ENCODE measurements at places on chromosomes 2 and 18.

- no peaks in the 10 kb centered on the region for H3K27me3 ChIP-seq
- no peak for DNase-seq
- no peaks in the 10 kb centered on the region for H3K4me1 ChIP-seq
- H3K4me3 ChIP-seq: no peak overlapping the region
- H3K36me3 ChIP-seq: no peaks in the 10 kb centered on the region
Observed at GRCh38 chr2:17051538-17051937, 385.9 kb upstream of the CYRIA start.

GRCh38 chr2:189860161-189860560, 75.9 kb downstream of the PMS1 start:
- peaks cover 3% of the 10 kb centered on the region for H3K36me3 ChIP-seq
- H3K27ac ChIP-seq: no peak overlapping the region
- no peak overlapping the region for H3K4me3 ChIP-seq
- no peaks in the 10 kb centered on the region for H3K27me3 ChIP-seq

- H3K27me3 ChIP-seq: peaks cover 4% of the 10 kb centered on the region
- H3K27ac ChIP-seq: no peak overlapping the region
- no peak overlapping the region for H3K4me3 ChIP-seq
- H3K4me1 ChIP-seq: peaks cover under 1% of the 10 kb centered on the region
- DNase-seq: no peak
Observed at GRCh38 chr18:76691800-76692199, 130.6 kb upstream of the ZNF236 start.

DNA sequence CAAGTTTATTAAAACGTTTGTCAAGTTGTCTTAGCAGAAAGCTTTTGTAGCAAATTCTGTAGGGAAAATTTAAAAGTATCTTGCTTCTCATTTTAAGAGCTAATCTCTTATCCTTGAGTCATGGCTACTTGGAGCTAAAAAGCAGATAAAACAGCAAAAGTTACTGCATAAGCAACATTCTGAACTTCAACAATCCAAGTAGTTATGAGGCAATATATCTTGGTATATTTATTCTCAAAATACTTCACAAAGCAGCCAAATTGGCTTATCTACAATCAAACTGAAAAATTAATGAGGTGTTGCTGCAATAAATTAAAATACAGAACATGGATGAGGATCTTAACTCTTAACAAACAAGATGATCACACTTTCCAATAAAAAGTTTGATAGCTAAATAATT, 306.5 kb downstream of the PIEZO2 start:
- DNase-seq: no peak
- H3K27me3 ChIP-seq: no peaks in the 10 kb centered on the region
- H3K4me1 ChIP-seq: no peaks in the 10 kb centered on the region
- no peak overlapping the region for H3K27ac ChIP-seq
- no peak overlapping the region for H3K4me3 ChIP-seq

DNA sequence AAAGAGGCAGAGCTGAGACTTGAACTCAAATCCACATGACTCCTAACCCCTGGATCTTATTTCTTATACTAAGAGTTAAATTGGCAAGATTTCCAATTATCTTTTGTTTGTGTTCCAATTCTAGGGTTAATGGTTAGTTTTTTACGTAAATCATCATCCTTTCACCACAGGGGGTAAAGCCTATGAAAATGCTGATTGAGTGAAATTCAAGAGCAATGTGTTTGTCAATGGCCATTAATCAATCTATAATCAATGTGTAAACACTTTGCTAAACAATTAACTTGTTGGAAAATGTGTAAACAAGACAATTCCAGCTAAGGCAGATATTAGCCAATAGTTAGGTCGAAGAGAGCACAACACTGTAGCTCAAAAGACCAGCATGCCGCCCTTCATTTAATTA, 376.5 kb upstream of the ACVR2A start:
- no peak overlapping the region for H3K27ac ChIP-seq
- no peaks in the 10 kb centered on the region for H3K4me1 ChIP-seq

- peaks cover 9% of the 10 kb centered on the region for H3K4me1 ChIP-seq
- H3K27ac ChIP-seq: no peak overlapping the region
- no peak for DNase-seq
- no peaks in the 10 kb centered on the region for H3K36me3 ChIP-seq
- H3K4me3 ChIP-seq: no peak overlapping the region
Observed at GRCh38 chr2:144326825-144327224, 193.1 kb downstream of the ZEB2 start.

DNA sequence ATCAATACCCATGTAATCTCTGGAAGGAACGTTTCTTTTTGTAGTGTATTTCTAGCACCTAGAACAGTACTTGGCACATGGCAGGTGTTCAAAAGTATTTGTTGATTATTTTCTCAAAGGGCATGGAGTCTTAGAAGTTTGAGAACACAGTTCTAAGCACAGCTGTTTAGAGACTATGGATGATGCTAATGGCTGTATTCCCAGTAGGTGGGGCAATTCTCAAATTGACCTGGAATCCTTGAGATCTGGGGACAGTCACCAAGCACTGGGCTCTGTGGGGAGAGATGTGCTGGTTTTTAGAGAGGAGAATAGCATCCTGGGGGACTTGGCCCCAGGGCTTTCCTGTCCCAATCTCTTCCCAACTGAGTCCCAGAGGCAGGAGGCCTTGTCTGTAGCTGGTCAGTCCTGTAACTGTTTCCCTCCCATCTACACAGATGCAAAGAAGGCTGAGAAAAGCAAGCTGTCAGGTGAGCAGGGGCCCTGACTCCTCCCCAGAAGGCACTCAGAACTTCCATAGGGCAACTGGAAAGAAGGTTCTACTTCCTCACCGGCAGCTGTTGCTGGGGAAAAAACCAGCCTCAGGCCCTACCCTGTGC, 17.5 kb upstream of the IL36G start:
- no peaks in the 10 kb centered on the region for H3K27me3 ChIP-seq
- H3K4me1 ChIP-seq: no peaks in the 10 kb centered on the region
- DNase-seq: no peak
- H3K27ac ChIP-seq: no peak overlapping the region
- no peaks in the 10 kb centered on the region for H3K36me3 ChIP-seq
- H3K4me3 ChIP-seq: no peak overlapping the region

- no peaks in the 10 kb centered on the region for H3K36me3 ChIP-seq
- peaks cover 88% of the 10 kb centered on the region for H3K4me1 ChIP-seq
- no peak for DNase-seq
- H3K4me3 ChIP-seq: peak overlapping the region; percentile 57
Observed at GRCh38 chr2:43194121-43194869, 32.1 kb downstream of the ZFP36L2 start.

GRCh38 chr2:100068395-100068794, 74.0 kb downstream of the AFF3 start:
- H3K27ac ChIP-seq: no peak overlapping the region
- H3K4me1 ChIP-seq: no peaks in the 10 kb centered on the region

GRCh38 chr2:207103132-207103531, 62.6 kb downstream of the KLF7 start:
- H3K27me3 ChIP-seq: no peaks in the 10 kb centered on the region
- DNase-seq: no peak
- H3K4me3 ChIP-seq: no peak overlapping the region
- no peaks in the 10 kb centered on the region for H3K4me1 ChIP-seq
- H3K36me3 ChIP-seq: peaks cover 7% of the 10 kb centered on the region
- no peak overlapping the region for H3K27ac ChIP-seq

DNA sequence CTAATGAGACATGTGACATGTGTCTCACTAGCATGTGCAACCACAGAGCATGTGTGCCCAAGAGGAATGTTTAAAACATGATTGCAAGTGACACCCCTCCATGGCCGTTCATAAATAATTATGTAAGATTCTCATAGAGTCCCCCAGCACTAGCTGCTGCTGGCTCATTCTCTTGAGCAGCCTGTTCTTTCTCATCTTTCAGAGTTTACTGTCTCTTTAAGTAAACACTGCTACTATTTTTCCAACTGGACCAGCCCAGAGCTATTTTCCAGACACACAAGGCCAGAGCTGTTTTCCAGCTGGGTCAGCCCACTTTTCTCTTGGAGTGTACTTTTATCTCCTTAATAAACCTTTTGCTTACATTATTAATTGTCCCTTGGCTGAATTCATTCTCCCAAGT, 326.8 kb upstream of the DLGAP1 start:
- H3K36me3 ChIP-seq: no peaks in the 10 kb centered on the region
- no peak overlapping the region for H3K27ac ChIP-seq
- no peak overlapping the region for H3K4me3 ChIP-seq
- no peaks in the 10 kb centered on the region for H3K4me1 ChIP-seq
- no peaks in the 10 kb centered on the region for H3K27me3 ChIP-seq

DNA sequence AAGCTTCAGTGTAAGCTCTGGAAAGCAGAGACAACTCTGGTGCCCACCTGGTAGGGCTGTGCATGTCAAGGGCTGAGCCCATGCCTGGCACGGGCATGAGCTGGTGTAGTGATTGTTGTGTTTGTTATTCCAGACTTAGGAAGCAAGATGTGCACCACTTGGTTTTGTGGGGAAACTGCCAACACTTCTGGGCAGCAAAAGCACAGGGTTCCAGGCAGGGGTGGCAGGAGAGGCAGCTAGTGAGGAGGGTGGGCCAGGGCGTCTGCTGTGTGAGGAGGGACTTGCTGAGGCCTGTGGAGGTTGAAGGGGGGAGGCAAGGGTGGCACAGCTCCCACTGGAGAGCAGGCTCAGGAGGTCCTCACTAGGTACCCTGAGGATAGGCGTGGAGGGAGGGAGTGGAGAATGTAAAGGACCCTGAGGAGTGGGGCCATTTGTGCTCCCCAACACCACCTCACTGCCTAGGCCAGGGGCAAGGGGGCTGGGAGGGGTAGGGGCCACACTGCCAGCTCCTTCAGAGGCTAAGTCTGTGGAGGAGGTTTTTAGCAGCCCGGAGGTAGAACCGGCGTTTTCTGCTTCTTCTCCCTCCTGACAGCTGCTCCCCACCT, 104.0 kb upstream of the POU3F3 start:
- no peaks in the 10 kb centered on the region for H3K4me1 ChIP-seq
- no peak overlapping the region for H3K4me3 ChIP-seq

DNA sequence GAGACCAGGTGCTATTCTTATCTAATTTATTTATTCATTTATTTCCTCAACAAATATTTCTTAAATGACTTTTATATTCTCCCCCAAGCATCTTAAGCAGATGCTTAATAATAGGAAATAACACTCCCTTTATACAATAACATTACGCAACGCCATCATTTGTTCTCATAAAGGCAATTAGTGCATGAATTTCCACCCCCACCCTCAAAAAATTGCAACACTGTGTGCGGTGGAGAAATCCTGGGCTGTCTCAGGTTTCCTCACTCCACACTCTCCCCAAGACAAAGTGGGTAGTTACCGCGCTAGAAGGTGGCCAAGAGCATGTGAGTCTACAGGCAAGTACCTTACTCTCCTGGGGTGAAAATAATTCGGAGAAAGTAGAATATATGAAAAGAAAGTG, 37.0 kb upstream of the CTDP1 start:
- no peaks in the 10 kb centered on the region for H3K27me3 ChIP-seq
- no peaks in the 10 kb centered on the region for H3K36me3 ChIP-seq
- no peak for DNase-seq

GRCh38 chr2:174218773-174219172, 29.6 kb downstream of the OLA1 start:
- no peak for DNase-seq
- peaks cover 13% of the 10 kb centered on the region for H3K36me3 ChIP-seq
- H3K27ac ChIP-seq: no peak overlapping the region

DNA sequence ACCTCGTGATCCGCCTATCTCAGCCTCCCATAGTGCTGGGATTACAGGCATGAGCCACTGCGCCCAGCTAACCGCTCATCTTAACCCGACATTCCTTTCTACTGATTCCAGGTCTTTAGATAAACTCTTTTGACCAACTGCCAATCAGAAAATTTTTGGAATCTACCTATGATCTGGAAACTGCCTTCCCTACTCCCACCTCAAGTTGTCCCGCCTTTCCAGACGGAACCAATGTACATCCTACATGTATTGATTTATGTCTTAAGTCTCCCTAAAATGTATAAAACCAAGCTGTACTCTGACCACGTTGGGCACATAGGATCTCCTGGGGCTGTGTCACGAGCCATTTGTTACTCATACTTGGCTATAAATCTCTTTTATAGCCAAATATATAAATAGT, 3.2 kb upstream of the NEU2 start:
- no peaks in the 10 kb centered on the region for H3K4me1 ChIP-seq
- no peak overlapping the region for H3K4me3 ChIP-seq
- no peak for DNase-seq
- no peaks in the 10 kb centered on the region for H3K36me3 ChIP-seq
- no peak overlapping the region for H3K27ac ChIP-seq
- H3K27me3 ChIP-seq: no peaks in the 10 kb centered on the region

DNA sequence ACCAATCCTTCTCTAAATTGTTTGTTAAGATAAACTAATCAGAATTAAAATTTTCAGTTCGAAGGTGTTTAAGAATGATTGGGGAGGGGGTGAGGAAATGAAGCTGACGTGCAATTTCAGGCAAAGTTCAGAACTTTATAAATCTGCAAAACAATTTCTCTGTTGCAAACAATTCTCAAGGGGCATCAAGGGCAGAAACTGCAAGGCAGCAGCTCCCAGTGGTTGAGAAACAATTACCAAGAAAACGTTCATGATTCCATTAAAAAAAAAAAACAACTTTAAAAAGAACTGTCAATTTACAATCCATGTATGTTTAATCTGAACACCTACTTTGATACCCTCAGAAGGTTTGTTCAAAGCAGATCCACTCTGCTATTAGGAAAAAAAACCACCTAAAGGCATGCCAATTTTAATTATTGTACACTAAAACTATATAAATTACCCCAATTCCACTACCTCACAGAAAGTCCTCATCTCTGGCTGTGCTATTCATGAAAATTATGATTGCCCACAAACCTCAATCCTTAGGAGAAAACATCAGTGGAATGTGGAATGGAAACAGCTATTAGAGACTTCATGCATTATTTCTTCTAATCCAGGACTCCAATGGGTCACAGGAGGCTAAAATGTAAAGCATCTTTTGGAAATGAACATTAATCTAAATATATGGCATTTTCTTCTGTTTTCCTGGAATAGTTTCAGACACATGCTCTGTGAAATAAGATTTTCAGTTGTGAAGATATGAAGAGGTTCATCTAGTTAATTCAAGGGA, 119.9 kb upstream of the ACVR1C start:
- H3K27me3 ChIP-seq: no peaks in the 10 kb centered on the region
- no peak overlapping the region for H3K4me3 ChIP-seq
- H3K27ac ChIP-seq: no peak overlapping the region
- H3K36me3 ChIP-seq: peaks cover 36% of the 10 kb centered on the region
- H3K4me1 ChIP-seq: no peaks in the 10 kb centered on the region

- DNase-seq: peak; percentile 15
- H3K4me1 ChIP-seq: peaks cover 18% of the 10 kb centered on the region
- H3K4me3 ChIP-seq: peak overlapping the region; percentile 88
- H3K27ac ChIP-seq: peak overlapping the region; percentile 87
- H3K36me3 ChIP-seq: no peaks in the 10 kb centered on the region
Observed at GRCh38 chr2:156399950-156400705, 36.1 kb upstream of the GPD2 start.

GRCh38 chr2:203327582-203327900, 653 bp upstream of the ABI2 start:
- no peaks in the 10 kb centered on the region for H3K36me3 ChIP-seq
- peak overlapping the region; percentile 70 for H3K27ac ChIP-seq
- no peak for DNase-seq
- H3K4me1 ChIP-seq: peaks cover 13% of the 10 kb centered on the region
- H3K4me3 ChIP-seq: peak overlapping the region; percentile 86

GRCh38 chr2:168601741-168602140, 145.7 kb downstream of the CERS6 start:
- H3K4me3 ChIP-seq: no peak overlapping the region
- no peaks in the 10 kb centered on the region for H3K36me3 ChIP-seq
- H3K27ac ChIP-seq: no peak overlapping the region
- no peaks in the 10 kb centered on the region for H3K27me3 ChIP-seq
- DNase-seq: no peak
- no peaks in the 10 kb centered on the region for H3K4me1 ChIP-seq

GRCh38 chr18:52691841-52692240, 351.8 kb downstream of the DCC start:
- no peak for DNase-seq
- no peaks in the 10 kb centered on the region for H3K4me1 ChIP-seq
- no peak overlapping the region for H3K4me3 ChIP-seq
- H3K27ac ChIP-seq: no peak overlapping the region
- no peaks in the 10 kb centered on the region for H3K36me3 ChIP-seq
